H9 (cell line): ENCODE measurements at places on chromosomes 4 and X. TPM values are rescaled to one million over a fixed set of nuclear protein-coding genes. Genes with fewer than 3 reads are reported as not detected.

GRCh38 chr4:140089216-140089615 is 64.8 kb downstream of the MAML3 start:
- no peaks in the 10 kb centered on the region for H3K36me3 ChIP-seq
- no peak for DNase-seq
- H3K27ac ChIP-seq, result no peak overlapping the region
- peaks cover 19% of the 10 kb centered on the region; the same call in 1 of the 2 replicates for H3K4me1 ChIP-seq
- no peaks in the 10 kb centered on the region for H3K27me3 ChIP-seq
- no peak overlapping the region for H3K4me3 ChIP-seq

Gene CLTRN
- total RNA-seq, result 1.7 and 1.8 TPM in 2 replicates

GRCh38 chr4:23877758-23878229 is 12.1 kb downstream of the PPARGC1A start:
- no peaks in the 10 kb centered on the region for H3K36me3 ChIP-seq
- DNase-seq, result no peak
- H3K4me3 ChIP-seq, result no peak overlapping the region

DNA sequence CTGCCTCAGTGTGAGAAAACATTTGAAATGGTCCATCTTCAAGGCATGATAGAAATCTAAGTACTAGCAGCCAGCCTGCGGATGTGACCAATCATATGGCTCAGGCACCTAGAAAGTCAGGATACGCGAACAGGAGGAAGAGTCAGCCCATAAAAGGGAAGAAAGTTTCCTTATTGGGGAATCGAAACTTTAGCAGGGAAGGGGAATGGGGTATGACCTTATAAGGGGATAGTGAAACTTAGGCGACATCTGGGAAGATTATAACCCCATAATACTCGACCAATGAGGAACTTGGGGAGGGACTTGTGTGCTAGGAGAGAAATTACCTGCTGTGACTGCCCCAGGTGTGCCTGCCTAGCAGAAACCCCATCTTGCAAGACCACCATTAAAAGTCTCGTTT is 26.2 kb upstream of the PYURF start:
- no peak overlapping the region for H3K4me3 ChIP-seq
- H3K27me3 ChIP-seq, result no peaks in the 10 kb centered on the region
- no peak for DNase-seq
- no peak overlapping the region for H3K27ac ChIP-seq
- H3K4me1 ChIP-seq, result no peaks in the 10 kb centered on the region

DNA sequence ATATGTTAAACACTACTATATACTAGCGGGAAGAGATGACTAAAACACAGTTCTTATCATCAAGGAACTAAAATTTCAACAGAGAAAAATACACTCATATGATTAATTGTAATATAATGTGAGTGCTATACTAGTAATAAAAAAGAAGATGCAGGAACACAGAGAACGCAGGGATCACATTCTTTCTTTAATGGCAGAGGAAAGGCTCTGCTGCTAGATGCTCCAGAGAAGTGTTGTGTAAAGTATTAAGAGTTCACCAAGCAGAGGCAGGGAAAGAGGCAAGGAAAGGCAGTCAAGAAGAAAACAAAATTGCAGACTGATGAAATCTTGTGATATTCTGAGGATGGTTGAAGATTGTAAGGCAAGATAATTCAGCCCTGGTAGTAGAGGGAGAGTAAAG is 394.7 kb downstream of the PDGFC start:
- no peaks in the 10 kb centered on the region for H3K36me3 ChIP-seq
- H3K27ac ChIP-seq, result no peak overlapping the region
- DNase-seq, result no peak
- no peaks in the 10 kb centered on the region for H3K4me1 ChIP-seq
- H3K27me3 ChIP-seq, result no peaks in the 10 kb centered on the region
- no peak overlapping the region for H3K4me3 ChIP-seq

GRCh38 chrX:11499076-11500044 is 166.4 kb downstream of the ARHGAP6 start:
- no peak for DNase-seq
- H3K27me3 ChIP-seq, result no peaks in the 10 kb centered on the region
- H3K36me3 ChIP-seq, result no peaks in the 10 kb centered on the region; the same call in 2 of the 3 replicates
- H3K27ac ChIP-seq, result no peak overlapping the region

GRCh38 chrX:129572422-129572821 is 32.4 kb downstream of the OCRL start:
- no peak overlapping the region for H3K4me3 ChIP-seq
- no peaks in the 10 kb centered on the region for H3K27me3 ChIP-seq
- peaks cover 76% of the 10 kb centered on the region for H3K36me3 ChIP-seq
- no peaks in the 10 kb centered on the region for H3K4me1 ChIP-seq

Gene TEC
- total RNA-seq, result 1.7 and 1.8 TPM in 2 replicates

GRCh38 chrX:122475306-122475705 is 708.8 kb upstream of the GRIA3 start:
- no peak overlapping the region for H3K4me3 ChIP-seq
- H3K27me3 ChIP-seq, result no peaks in the 10 kb centered on the region
- no peaks in the 10 kb centered on the region; the same call in 2 of the 3 replicates for H3K36me3 ChIP-seq

DNA sequence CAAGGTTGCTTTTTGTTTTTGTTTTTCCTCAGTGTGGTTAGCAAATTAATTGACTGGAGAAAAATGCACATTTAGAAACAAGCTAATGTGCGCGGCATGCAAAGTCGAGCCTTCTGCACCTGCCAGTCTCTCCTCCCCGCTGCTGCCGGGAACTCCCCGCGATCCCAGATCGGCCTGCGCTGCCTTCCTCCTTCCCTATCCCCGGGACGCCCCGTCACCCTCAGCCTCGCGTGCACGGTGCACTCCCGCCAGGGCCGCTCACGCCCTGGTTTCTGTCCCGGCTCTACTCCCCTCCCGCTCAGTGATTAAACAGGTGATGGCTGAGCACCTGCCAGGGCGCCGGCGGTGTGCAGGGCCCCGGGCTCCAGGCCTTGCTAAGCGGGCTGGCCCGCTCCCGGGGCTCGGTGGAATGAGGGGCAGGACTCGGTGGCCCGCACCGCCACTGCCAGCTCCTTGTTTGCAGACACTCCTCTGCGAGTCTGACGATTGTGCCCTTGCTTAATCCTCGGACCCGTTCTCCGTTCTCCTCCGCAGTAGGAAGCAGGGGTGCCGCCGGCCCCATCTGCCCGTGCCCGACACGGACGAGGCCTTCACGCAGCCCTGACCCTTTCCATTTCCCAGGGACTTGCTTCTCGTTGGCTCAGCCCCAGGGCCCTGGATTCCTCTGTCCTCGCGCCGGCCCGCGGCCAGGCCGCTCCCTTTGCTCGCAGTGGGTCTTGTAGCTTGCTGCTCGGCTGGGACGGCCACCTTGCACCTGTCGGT is 143.4 kb downstream of the TRIML1 start:
- H3K27me3 ChIP-seq, result no peaks in the 10 kb centered on the region; the same call in 1 of the 2 replicates
- no peaks in the 10 kb centered on the region; the same call in 1 of the 2 replicates for H3K4me1 ChIP-seq

Gene RADX
- 1.5 and 1.6 TPM in 2 replicates for total RNA-seq

Gene EMCN
- total RNA-seq, result not detected in 2 replicates

- no peaks in the 10 kb centered on the region for H3K4me1 ChIP-seq
- peaks cover 7% of the 10 kb centered on the region; the same call in 1 of the 2 replicates for H3K27me3 ChIP-seq
- no peak overlapping the region for H3K4me3 ChIP-seq
- H3K27ac ChIP-seq, result no peak overlapping the region
- 0 out of 2 replicates have a peak, but pooled peaks cover 10% of the 10 kb centered on the region for H3K36me3 ChIP-seq
Observed at GRCh38 chrX:153408871-153409351, 2.4 kb upstream of the ZFP92 start.

Gene STS
- 3.6 and 3.8 TPM in 2 replicates for total RNA-seq

Gene DOCK11
- total RNA-seq, result 6.2 and 6.5 TPM in 2 replicates

GRCh38 chr4:70000711-70001110 is 4.9 kb downstream of the STATH start:
- no peaks in the 10 kb centered on the region for H3K4me1 ChIP-seq
- H3K4me3 ChIP-seq, result no peak overlapping the region
- H3K27ac ChIP-seq, result no peak overlapping the region
- no peak for DNase-seq

Gene MID1
- 32.9 and 33.1 TPM in 2 replicates for total RNA-seq

DNA sequence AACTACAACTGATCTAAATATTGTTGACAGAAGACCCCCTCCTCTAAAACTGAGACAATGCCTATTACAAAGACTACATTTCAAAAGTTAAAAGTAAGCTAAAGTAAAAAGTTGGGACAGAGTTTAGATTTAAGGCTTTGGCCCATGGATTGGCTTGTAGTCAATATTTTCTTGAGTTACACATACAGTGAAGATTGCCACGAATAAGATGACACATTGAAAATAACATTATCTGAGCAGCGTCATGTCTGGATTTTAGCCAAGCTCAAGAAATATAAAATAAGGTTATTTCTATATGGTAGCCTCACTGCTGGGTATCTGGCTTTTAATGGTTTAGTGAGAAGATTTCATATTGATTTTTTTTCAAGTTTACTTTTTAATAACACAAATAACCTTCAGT is 266.2 kb upstream of the LDB2 start:
- no peaks in the 10 kb centered on the region; the same call in 1 of the 2 replicates for H3K27me3 ChIP-seq
- H3K27ac ChIP-seq, result no peak overlapping the region
- H3K36me3 ChIP-seq, result peaks cover 3% of the 10 kb centered on the region; the same call in 1 of the 3 replicates
- H3K4me1 ChIP-seq, result no peaks in the 10 kb centered on the region

DNA sequence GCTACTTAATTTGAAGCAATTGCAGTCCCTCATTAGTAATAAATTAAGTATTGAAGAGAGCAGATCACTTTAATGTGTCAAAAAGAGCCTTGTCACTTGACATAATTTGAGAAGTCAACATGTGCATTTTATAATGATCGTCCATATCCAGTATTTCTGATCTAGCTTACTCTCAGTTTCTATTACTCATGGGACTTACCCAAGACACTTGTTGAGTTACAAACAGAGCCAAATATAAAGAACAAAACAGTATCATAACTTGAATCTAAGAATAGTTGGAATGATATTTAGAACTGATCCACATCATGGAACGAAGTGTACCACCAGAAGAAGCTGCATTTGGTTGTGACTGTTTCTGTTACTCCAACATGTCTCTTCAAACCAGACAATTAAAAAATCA is 54.7 kb downstream of the SLITRK4 start:
- no peaks in the 10 kb centered on the region; the same call in 2 of the 3 replicates for H3K36me3 ChIP-seq
- H3K4me1 ChIP-seq, result no peaks in the 10 kb centered on the region
- no peak overlapping the region for H3K4me3 ChIP-seq
- no peaks in the 10 kb centered on the region for H3K27me3 ChIP-seq
- no peak overlapping the region for H3K27ac ChIP-seq

DNA sequence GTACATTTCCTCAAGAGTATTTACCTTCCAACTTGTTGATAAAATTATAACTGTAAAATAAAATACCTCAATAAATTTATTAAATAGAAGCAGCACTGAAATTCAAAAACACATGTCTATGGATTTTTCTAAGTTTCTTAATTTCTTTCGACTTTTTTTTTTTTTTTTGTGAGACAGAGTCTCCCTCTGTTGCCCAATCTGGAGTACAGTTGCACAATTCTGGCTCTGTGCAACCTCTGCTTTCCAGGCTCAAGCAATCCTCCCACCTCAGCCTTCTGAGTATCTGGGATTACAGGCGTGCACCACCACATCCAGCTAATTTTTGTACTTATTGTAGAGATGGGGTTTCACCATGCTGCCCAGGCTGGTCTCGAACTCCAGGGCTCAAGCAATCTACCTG is 79.8 kb downstream of the IQCM start:
- H3K36me3 ChIP-seq, result no peaks in the 10 kb centered on the region
- H3K4me3 ChIP-seq, result no peak overlapping the region
- no peaks in the 10 kb centered on the region for H3K4me1 ChIP-seq
- no peak for DNase-seq
- H3K27me3 ChIP-seq, result no peaks in the 10 kb centered on the region
